ENCODE measurements at places on chromosomes 13 and 19. TPM values are rescaled to one million over a fixed set of nuclear protein-coding genes. Genes with fewer than 3 reads are reported as not detected.

DNA sequence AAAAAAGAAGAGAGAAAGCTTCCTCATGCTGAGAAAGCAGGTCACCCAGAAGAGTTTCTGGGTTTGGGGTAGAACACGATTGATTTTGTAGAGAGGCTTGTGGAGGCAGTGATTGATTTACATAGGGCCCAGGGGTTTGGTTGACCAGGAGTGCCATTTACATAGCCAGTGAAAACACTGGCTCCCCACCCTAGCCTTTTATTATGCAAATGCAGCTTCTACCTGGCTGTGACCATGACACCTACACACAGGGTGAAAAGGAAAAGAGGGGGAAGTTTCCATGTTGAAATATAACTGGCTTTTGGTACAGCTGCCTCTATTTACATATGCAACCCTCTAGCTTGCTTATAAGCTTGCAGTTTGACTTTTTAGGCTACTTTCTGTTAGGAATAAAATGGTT lies 62.0 kb downstream of the ZNF100 start:
- DNase-seq, result no peak

DNA sequence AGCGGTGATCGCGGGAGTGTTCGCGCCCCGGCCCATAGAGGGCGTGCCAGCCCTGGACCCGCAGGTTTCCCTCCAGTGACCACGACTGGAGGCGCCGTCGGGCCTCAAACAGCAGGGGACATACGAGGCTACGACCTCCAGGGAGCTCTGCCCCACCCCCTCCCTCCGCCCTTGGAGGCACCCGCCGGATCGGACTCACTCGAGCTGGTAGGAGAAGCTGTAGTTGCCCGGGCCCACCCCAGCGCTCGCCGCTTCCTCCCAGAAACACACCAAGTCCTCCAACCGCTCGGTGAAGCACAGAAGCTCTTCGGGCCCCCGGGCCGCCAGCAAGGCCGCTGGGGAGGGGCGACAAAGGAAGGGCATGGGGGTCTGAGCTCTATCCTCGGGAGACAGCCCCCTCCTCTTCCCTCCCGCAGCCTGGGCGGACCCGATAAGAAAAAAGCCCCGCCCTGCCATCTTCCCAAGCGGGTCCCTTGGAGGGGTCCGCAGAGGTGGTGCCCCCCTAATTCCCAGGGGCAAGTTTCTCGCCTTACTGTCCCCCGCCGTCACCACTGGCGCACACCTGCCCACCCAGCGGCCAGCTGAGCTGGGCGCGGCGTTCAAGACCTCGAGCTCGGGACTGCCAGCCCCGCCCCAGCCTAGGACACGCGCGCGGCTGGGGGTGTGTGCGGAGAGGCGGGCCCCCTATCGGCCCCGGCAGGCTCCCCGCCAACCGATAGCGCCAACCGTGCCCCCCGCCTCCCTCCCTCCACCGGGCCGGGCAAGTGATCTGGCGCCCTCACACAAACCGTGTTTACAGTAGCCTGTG lies 1.0 kb downstream of the EPOR start:
- DNase-seq, result peak; percentile 36

DNA sequence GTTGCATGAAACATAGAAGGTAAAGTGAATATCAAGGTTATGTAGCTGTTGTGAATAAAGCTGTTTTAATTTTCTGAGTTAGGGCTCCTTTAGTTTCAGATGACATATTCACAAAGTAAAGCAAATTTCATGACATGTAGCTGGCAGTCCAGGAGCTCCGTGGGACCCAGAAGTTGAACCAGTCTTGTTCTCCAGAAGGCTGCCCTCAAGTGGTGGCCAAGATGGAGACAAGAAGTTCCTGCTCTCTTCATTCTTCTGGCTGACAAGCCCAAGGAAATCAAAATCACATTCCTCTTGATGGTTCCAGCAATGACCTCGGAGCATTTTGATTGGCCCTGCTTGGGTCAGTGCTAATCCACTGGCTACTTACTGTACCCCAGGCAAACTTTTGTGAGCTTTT lies 128.7 kb downstream of the LIG4 start:
- DNase-seq, result no peak

DNA sequence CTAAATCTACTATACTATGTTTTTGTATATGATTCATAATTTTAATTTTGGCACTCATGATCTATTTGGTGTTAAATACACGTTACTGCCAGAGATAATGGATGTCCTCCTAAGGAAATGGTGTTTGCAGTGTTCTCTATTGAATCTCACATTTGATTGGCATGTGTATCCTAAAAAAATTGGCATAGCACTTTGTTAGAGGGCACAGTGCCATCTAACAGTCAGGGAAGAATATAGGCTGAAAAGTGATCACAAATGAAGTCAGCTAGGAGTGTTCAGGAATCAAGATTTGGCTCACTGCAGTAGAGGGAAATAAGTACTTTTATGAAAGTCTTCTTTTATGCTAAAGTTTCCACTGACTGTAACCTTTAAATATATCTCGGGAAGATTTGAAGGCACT lies 624.6 kb downstream of the GPC6 start:
- DNase-seq, result no peak

GRCh38 chr13:108227651-108228272 lies 9.6 kb downstream of the ABHD13 start:
- DNase-seq, result peak; percentile 25

- no peak for DNase-seq
Observed at GRCh38 chr13:111383591-111384440, 63.4 kb downstream of the TEX29 start.

GRCh38 chr13:48585456-48585840 lies 52.6 kb upstream of the RCBTB2 start:
- DNase-seq, result peak; percentile 93

- no peak for DNase-seq
Observed at GRCh38 chr19:48739404-48740163, 826 bp downstream of the RASIP1 start.

GRCh38 chr13:92362717-92363116 lies 863.9 kb upstream of the GPC6 start:
- no peak for DNase-seq

The ZNF625 gene
- 6.6 TPM for total RNA-seq

All from M059J (cell line).